Right cardiac atrium (tissue), 5 donors: ENCODE measurements at places on chromosomes 12 and 14.

- peak; percentile 65 for DNase-seq
Measured at GRCh38 chr14:58637040-58637390, 747 bp upstream of the DACT1 start.

- no peak for DNase-seq
Measured at GRCh38 chr12:26704214-26704613, 128.8 kb downstream of the ITPR2 start.

DNA sequence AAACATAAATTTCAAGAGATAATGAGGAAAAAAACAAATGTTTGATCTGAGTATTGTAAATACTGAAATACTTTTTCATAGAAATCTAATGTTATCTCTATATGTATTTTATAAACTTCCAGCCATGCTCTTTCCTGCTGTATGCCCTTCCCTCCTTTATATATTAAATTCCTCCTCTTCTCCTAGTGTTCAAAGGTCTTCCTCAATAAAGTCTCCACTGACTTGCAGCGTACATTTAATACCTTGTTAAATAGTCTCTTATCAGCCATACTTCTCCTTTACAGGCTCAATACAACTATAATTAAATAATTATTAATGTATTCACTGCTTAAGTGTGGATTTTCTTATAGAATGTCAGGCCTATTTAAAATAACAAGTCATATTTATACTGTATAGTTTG is 26.0 kb downstream of the ERGIC2 start:
- no peak for DNase-seq

GRCh38 chr14:71397371-71397770 is 490.1 kb downstream of the PCNX1 start:
- no peak for DNase-seq
